ENCODE measurements at places on chromosomes 6 and 20. TPM values are rescaled to one million over a fixed set of nuclear protein-coding genes. Genes with fewer than 3 reads are reported as not detected.

The SAMHD1 gene
- total RNA-seq: 41.8 TPM

The ID4 gene
- total RNA-seq: 18.0 TPM

The LY6G6C gene
- total RNA-seq: not detected

The SLC17A3 gene
- 1.1 TPM for total RNA-seq

The TREM2 gene
- not detected for total RNA-seq

The KIF13A gene
- 86.8 TPM for total RNA-seq

The HLA-DQA2 gene
- not detected for total RNA-seq

The TGM3 gene
- 0.08 TPM for total RNA-seq

The NRSN1 gene
- not detected for total RNA-seq

DNA sequence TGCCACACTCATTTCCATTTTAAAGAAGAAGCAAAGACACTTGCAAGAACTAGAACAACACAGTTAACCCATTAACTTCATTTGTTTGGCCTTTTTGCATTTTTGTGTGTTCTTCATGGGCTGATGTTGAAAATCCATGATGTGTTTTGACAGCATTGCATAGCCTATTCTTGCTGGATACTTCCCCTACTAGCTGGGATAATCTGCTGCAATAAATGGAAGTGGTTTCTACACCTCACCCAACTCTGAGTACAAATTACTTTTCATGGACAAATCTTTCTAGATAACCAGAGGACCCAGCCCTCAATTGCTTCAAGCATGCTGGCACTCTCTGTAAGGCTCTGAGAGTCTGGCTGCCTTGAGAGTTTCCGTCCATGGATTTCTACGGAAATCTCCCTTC lies 26.5 kb downstream of the CST9L start:
- DNase-seq: no peak

GRCh38 chr20:45968801-45969711 lies 2.9 kb downstream of the ZNF335 start:
- no peak for DNase-seq

DNA sequence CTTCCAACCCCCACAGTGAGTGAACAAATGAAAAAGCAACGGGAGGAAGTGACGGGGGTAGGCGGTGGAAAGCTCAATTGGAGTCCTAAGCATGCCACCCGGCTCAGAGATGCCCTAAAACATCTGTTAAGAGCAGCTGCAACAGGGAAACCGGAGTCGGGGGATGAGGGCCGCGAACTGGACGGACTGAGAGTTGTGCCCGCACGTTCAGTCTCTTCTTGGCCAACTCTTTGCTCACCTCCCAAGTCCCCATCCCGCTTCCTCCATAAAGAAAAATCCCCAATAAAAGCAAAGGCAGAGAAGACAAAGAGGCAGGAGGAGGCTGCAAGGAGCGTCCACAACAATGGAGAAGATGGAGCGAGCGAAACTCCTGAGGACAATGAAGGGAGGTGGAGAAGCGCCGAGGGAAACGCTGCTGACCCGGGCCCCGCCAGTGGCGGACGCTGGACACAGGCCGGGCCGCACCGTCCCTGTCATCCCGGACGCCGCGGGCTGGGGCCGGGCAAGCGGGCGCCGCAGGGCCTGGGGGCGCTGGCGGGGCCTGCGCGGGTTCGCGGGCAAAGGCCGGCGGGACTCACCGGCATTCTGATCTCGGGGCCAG lies 600 bp downstream of the SEC63 start:
- DNase-seq: peak; percentile 84

DNA sequence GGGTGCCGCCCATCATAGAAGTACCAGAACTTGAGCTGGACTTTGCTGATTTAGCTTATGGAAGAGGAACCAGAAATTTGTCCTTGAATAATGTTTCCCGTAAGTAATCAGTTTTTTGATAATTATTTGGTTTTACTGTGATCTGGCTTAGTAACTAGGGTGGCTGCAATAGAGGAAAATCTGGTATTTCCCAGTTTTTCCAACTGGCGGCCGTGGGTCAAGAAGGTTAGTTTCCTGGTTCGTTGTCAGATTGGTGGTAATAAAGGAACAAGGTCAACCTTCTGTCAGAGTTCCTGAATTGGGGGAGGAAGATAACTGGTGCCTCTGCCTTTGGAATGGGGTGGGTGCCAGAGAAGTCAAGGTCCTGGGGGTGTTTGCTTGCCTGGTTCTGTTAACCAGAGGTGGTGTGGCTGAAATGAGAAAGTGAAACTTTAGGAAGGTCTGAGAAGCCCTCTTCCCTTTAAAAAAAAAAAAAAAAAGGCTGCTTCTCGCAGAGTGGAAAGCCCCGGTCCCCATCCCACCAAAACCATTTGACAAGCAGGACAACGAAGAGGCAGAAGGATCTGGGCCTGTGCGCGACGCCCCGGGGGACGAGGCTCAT lies at the start of gene CALHM6:
CALHM6 (plus strand) TSS at position 45 of the 601 bp plus-strand sequence; CDS start at position 600, 555 bp downstream.
- no peak for DNase-seq

GRCh38 chr20:23519556-23519955 lies 28.6 kb downstream of the CST8 start:
- DNase-seq: no peak

DNA sequence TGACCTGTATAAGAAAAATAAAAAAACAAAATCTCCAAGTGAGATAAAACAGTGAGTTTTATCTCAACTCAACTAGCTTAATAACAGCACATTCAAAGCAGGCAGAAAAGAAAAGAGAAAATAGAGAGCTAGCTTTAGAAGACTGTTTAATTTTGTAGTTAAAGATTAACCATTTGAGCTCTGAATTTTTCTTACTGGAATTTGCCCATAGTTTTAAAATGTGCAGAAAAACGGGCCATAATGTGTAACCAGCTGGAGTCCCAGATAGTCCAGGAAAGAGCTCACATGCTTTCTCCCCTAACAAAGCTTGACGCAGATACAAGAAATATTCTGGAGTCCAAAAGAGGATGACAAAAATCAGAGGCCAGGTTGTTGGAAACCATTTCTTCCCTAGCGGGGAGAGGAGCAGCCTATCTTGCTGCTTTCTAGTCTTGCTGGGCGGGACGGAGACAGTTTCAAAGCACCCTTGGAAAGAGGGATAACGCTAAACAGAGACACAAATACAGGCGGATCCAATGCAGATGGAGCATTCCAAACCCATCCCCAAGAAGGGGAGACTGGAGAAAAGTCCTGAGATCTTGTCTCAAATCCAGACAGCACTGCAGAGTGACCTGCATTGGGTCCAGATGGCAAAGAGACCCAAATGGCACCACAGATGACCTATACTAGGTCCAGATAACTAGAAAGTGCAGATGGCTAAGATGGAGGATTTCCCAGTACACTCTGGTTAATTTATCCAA lies 16.1 kb downstream of the TTK start:
- no peak for DNase-seq

GRCh38 chr20:20430066-20430465 lies 62.2 kb downstream of the INSM1 start:
- no peak for DNase-seq

DNA sequence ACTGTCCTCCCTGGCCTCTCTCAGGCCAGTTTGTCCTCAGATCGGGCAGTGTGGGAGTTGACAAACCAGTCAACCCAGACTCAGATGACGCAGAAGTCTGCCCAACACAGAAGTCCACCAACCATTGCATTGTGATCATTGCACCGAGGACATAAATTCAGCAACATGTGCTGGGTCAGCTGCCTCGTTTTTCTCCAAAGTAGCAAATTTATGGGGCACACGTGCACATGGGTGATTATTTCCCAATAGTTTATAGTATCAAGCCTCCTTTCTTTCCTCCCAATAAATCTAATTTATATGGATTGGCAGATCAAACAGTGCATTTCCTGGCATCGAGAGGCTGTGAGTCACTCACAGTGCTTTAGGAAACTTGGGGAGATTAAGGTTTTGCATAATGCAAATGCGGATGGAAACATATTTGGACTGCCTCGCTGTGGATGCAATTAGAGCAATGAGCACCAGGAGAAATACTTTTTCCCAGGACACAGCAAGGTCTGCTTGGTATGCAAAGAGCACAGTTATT lies 413.7 kb upstream of the SULF2 start:
- no peak for DNase-seq

- DNase-seq: peak; percentile 87
Observed at GRCh38 chr6:100549406-100550167, 84.9 kb upstream of the SIM1 start.

GRCh38 chr6:395432-396125 lies 4.0 kb downstream of the IRF4 start:
- no peak for DNase-seq

DNA sequence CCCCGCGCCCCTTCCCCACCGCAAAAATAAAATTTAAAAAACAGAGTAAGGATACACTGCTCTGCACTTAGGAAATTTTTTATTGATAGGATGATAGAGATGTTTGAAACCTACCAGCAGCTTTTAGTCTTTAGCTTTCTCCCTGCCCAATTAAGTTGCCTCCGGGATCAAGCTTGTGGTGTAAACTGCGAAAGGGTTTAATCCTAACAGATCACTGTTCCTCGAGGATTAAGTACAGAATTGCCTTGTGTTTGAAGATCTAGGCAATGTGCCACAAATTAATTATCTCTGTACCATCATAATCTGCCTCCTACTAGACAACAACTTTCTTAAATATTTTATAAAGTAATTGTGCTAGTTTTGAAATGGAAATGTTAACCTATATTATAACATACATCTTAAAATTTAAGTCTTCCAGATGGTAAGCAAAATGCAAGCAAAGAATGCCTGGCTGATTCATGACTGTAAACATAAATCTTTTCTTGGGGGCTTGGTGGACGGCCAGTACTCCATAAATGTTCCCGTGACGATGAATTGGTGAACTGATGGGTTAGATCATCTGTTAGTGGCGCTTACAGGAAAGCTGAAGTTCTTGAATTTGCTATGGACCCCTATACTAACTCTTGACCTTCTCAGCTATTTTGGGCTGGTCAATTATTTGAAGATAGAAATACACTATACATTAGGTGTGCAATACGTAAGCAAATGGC lies 58.0 kb upstream of the ARHGAP18 start:
- DNase-seq: no peak

DNA sequence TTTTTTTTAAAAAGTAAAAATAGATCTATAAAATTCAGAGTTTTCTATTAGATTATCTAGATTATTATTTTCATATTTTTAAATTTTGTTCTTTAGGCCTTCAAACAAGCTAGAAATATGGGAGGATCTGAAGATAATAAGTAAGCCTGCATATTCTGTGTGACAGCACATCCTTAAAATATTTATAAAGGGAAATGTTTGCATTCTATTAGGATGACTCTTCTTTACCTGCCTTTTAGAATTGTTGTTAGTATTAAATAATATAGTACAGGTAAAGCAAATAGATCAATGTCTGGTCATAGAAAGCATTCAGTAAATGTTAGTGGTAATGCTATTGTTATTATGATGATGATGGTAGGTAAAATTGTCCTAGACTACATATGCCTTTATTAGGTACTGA lies 17.4 kb downstream of the PEX3 start:
- DNase-seq: no peak

DNA sequence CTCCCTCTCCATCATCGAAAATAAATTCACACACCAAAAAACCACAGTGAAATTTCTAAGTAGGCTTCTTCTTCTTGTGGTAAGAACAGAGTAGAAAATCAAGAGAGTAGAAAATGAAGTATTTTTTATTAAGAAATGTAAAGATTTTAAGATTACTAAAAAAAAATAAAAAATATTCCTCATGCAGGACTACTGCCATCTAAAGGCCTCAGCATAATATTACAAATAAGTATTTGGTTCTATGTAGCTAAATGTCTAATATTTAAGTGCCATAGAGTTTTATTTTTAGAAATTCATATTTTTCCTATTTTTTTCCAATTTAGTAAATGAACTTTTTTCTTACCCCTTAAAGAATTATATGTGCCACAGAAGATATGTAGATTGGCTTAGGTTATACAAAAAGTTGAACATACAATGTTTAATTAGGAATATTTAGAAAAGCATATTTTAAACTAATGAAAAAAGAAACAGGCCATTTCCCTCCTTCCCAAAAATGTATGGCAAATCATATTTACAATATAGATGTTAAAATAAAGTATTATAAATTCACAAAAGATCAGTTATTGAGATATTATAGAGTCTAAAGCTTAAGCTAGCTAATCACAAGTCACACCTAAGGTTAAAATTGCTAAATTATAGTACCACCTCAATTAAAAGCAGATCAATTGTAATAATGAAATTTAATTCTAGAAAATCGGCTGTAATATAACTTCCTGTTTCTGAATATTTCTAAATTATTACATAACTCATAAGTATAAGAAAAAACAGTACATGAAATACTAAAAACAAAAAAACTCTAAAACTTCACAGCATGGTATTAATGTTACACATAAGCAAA lies 3.5 kb upstream of the NT5DC1 start:
- peak; percentile 57 for DNase-seq

- DNase-seq: no peak
Observed at GRCh38 chr6:72031471-72031870, 145.1 kb downstream of the RIMS1 start.

- DNase-seq: no peak
Observed at GRCh38 chr6:26531897-26532296, 6.3 kb upstream of the HMGN4 start.

DNA sequence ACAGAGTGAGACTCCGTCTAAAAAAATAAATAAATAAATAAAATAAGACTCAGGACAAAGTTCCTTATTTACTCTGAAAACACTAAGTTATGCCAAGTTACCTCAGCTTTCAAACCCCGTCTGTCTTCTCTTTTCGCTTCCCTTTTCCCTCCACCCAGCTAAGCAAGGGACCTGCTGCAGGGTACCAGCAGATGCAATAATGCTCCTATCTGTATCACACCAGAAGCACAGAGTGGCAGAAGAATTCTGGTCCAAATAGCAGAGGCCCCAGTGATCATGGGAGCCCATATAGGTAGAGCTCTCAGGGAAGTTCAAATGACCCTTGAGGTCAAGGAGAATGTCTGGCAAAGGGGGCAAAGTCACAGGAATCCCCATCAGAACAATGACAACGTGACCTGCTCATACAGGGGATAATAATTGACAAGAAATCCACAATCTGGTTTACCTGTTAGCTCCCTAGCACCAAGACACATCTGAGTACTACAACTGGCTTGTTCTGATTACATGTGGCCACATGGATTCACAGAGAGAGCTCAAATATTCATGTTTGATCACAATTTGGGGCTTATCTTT lies 8.7 kb downstream of the GCM1 start:
- DNase-seq: no peak

DNA sequence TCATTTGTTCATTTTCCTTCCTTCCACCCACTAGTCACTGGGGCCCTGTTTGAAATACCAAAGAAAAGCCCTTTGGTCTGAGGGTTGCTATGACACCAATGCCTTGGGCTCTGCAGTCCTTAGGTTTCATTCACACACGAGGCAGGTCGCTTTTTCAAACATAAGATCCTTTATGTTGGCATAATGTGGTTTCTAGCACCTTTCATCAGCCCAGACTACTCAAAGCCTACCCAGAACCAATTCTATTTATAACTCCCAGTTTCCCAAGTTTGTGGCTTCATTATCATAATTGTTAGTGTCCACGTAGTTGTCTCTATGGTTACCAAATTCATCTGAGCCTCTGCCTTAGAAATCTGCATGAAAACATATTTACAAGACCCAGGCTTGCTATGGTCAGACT lies 6.6 kb upstream of the TP53RK start:
- peak; percentile 78 for DNase-seq

DNA sequence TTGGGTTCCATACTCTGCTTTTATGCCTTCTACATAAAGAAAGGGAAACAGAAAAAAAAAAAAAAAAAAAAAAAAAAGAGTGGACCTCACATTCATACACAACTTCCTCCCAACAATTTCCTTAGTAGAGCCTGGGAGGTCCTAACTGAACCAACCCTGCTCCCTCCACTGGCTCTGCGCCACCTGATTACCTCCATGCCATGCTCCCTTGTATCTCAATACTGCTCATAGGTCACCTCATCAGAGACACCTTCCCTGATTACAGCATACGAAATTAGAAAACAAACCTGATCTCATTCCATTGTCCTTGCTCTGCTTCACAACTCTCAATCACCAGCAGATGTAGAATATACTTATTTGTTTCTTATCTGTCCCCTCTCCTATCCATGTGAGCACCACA lies 134.2 kb upstream of the EYA4 start:
- no peak for DNase-seq

- peak; percentile 89 for DNase-seq
Observed at GRCh38 chr6:26065952-26066380, 21.3 kb upstream of the HFE start.
